Activated CD4-positive, alpha-beta memory T cell treated with anti-CD3 and anti-CD28 coated beads for 36 hours (primary cell): ENCODE measurements at places on chromosomes 13 and 19. TPM values are rescaled to one million over a fixed set of nuclear protein-coding genes. Genes with fewer than 3 reads are reported as not detected.

Gene ONECUT3
- total RNA-seq = not detected

DNA sequence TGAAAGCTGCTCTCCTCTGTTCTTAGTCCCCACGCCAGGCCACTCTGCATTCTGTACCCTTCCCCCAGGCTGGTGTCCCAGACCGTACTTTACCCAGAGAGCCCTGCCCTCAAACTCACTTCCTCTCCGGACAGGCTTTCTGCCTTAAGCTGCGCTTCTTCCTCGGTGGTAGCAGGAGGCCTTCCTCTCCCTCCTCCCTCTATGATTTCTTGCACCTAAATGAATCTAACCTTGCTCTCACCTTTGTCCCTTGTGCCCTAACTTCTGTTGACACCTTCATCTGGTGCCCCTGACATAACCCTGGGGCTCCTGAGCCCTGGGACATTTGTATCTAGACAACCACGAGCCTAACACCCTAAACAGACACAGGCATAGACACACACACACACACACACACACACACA, 29.6 kb upstream of the CEACAM21 start:
- H3K36me3 ChIP-seq = peaks cover 13% of the 10 kb centered on the region
- H3K27me3 ChIP-seq = no peaks in the 10 kb centered on the region
- H3K4me3 ChIP-seq = peak overlapping the region; percentile 85
- peaks cover 65% of the 10 kb centered on the region for H3K4me1 ChIP-seq

DNA sequence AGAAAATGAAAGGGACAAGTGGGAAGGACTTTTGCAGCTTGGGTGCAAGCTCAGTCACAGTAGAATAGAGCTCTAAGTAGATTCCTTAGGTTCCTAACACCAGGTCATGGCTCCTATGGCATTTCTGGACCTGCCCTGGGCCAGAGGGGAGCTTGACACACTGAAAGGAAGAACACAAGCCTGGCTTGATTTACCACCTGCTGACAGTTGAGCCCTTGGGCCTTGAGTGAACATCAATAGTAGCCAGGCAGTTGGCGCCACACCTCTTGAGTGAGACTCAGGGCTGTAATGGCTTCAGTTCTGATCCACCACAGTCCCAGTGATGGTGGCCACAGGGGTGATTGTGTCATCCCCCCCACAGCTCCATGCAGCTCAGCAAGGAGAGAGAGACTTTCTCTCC, 221.9 kb upstream of the PCDH17 start:
- no peak overlapping the region for H3K4me3 ChIP-seq
- no peaks in the 10 kb centered on the region for H3K27me3 ChIP-seq
- DNase-seq = no peak
- H3K27ac ChIP-seq = no peak overlapping the region
- no peaks in the 10 kb centered on the region for H3K36me3 ChIP-seq

DNA sequence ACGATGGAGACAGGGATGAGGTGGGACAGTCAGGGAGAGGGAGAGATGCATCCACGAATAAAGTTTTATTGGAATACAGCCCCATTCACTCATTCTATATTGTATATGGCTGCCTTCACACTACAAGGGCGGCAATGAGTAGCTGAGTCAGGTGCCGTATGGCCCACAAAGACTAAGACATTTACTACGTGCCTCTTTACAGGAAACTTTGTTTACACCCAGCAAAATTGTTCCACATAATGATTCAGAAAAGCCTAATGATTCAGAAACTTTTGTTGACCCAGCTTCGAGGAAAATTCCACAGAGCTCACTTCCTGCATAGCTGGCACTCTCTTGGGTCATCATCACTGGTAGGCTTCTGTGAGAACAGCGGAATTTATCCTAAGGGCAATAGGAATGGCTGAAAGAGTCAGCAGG, 87.3 kb upstream of the PEG3 start:
- H3K4me3 ChIP-seq = no peak overlapping the region
- H3K4me1 ChIP-seq = no peaks in the 10 kb centered on the region
- no peak overlapping the region for H3K27ac ChIP-seq

DNA sequence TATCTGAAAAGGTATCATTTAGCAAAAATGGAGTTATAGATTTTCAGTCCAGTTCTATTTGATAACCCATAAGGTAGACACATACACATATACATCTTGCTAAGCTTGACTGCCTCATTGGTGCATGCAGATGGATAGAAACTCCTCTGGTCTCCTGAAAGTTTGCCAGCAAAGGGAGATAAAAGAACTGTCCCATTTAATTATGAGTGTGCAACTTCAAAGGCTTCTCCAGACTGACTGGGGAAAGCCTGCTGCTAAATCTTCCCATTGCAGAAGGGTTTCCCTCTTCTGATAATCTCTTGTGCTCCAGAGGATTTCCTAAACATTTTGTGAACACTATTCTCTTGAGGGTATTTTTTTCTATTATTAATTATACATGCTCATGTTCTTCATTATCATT, 131.9 kb downstream of the ITGBL1 start:
- H3K27me3 ChIP-seq = peaks cover 2% of the 10 kb centered on the region
- no peak overlapping the region for H3K27ac ChIP-seq
- H3K4me3 ChIP-seq = no peak overlapping the region
- H3K4me1 ChIP-seq = no peaks in the 10 kb centered on the region
- DNase-seq = no peak

GRCh38 chr19:5337126-5337525, 3.5 kb downstream of the PTPRS start:
- no peak overlapping the region for H3K27ac ChIP-seq
- no peak overlapping the region for H3K4me3 ChIP-seq
- DNase-seq = no peak
- H3K36me3 ChIP-seq = no peaks in the 10 kb centered on the region
- peaks cover 15% of the 10 kb centered on the region for H3K4me1 ChIP-seq

DNA sequence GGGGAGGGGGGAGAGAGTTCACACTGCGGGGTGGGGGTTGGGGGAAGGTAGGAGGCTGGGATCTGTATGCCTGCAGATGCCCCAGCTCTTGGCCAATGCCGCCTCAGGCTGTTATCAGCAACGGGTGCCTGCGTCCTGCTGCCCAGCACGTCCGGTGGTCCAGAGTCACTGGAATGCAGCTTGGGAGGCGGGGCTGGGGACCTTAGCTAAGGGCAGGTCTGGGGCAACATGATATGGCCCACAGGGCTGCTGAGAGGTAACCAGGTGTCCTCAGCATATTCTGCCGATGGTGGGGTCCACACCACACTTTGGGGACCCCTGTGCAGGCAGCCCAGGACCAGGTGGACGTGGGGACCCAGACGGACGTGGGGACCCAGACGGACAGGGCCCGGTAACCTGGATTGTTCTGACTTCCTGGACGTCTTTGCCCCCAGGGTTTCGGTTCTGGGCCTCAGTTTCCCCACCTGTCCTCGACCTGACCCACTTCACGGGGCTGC, 668 bp upstream of the ARHGAP45 start:
- H3K4me1 ChIP-seq = peaks cover 26% of the 10 kb centered on the region
- H3K27me3 ChIP-seq = no peaks in the 10 kb centered on the region
- no peak for DNase-seq
- H3K36me3 ChIP-seq = peaks cover 12% of the 10 kb centered on the region
- H3K4me3 ChIP-seq = peak overlapping the region; percentile 64
- H3K27ac ChIP-seq = no peak overlapping the region

DNA sequence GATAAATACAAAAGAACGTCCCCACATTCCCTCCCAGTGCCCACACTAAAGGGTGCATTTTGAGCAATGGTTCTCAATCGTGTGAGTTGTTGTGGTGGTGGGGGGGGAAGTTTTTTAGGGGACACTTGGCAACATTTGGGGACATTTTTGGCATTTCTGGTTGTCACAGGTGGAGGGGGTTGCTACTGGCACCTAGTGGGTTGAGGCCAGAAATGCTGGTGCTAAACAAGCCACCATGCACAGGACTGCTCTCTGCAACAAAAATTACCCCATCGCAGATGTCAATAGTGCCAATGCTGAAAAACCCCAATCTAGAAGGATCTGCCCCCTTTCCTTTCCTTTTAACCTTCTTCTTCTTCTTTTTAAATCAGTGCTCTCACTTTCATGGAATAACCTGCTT, 453.3 kb downstream of the TSHZ3 start:
- H3K27ac ChIP-seq = no peak overlapping the region

- peaks cover 42% of the 10 kb centered on the region for H3K27me3 ChIP-seq
- H3K4me3 ChIP-seq = peak overlapping the region; percentile 48
- DNase-seq = no peak
- peaks cover 7% of the 10 kb centered on the region for H3K36me3 ChIP-seq
- H3K27ac ChIP-seq = no peak overlapping the region
Observed at GRCh38 chr19:55087542-55087901, 11.9 kb downstream of the EPS8L1 start.

GRCh38 chr13:95146486-95146885, 154.8 kb downstream of the ABCC4 start:
- H3K27ac ChIP-seq = no peak overlapping the region
- peaks cover 12% of the 10 kb centered on the region for H3K4me1 ChIP-seq
- H3K4me3 ChIP-seq = no peak overlapping the region
- no peaks in the 10 kb centered on the region for H3K27me3 ChIP-seq
- peaks cover 34% of the 10 kb centered on the region for H3K36me3 ChIP-seq
- no peak for DNase-seq

- DNase-seq = no peak
- H3K36me3 ChIP-seq = no peaks in the 10 kb centered on the region
- H3K27ac ChIP-seq = no peak overlapping the region
- no peak overlapping the region for H3K4me3 ChIP-seq
Observed at GRCh38 chr19:35105411-35106290, 10.0 kb upstream of the FXYD3 start.

- H3K4me1 ChIP-seq = peaks cover 17% of the 10 kb centered on the region
- H3K27me3 ChIP-seq = peaks cover 36% of the 10 kb centered on the region
- DNase-seq = no peak
- no peak overlapping the region for H3K27ac ChIP-seq
- H3K36me3 ChIP-seq = peaks cover 6% of the 10 kb centered on the region
- peak overlapping the region; percentile 7 for H3K4me3 ChIP-seq
Observed at GRCh38 chr13:20197361-20197834, 4.7 kb upstream of the GJB2 start.

DNA sequence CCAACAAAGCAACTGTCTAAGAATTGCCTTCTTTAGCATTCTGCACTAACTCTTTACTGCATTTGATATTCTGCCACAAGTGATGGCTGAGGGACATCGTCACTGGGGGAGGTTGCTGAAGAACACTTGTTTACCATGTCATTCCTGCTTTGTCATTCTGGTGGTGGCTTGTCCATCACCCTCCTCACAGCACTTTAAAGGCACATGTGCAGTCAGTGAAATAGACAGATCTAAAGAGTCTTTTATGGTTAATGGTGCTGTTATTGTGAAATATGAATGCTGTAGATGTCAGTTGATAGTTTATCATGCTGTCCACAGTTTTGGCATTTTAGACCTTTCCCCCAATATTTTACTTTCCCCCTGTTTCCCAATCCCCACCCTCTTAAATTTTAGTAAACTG, 120.9 kb upstream of the TSC22D1 start:
- H3K4me1 ChIP-seq = no peaks in the 10 kb centered on the region
- H3K4me3 ChIP-seq = no peak overlapping the region
- DNase-seq = no peak
- H3K36me3 ChIP-seq = no peaks in the 10 kb centered on the region

Gene ZNF784
- total RNA-seq = 3.9 TPM

DNA sequence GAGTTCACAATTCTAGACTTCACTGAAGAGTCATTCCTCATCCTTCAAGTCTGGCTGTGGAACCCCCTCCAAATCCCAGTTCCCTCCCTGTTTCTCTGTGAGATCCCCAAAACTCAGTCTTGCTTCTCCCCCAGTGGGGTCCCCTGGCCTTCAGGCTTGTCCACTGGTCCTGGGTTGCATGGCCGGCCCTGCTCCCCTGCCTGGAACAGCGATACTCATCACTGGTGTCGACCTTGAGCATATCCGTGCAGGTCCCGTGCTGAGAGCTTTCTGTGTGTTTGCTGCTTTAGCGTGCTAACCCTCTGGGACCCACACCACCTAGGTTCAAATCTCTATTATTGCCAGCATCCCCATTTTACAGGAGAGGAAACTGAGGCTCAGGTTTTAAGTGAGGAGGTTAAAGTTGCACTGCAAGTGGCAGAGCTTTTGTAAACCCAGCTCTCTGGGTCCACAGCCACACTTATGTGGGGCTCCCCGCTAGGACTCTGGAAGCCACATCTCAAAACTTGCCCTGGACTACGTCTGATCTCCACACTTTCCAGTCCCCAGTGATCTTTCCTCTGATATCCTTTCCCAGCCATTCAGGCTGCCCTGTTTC, 15.5 kb downstream of the LIPE start:
- H3K27me3 ChIP-seq = no peaks in the 10 kb centered on the region
- H3K36me3 ChIP-seq = no peaks in the 10 kb centered on the region
- H3K27ac ChIP-seq = no peak overlapping the region
- DNase-seq = no peak

Gene IRF3
- total RNA-seq = 143 TPM

Gene ADGRE2
- total RNA-seq = 0.58 TPM
